ENCODE measurements at places on chromosomes 5 and 9.

DNA sequence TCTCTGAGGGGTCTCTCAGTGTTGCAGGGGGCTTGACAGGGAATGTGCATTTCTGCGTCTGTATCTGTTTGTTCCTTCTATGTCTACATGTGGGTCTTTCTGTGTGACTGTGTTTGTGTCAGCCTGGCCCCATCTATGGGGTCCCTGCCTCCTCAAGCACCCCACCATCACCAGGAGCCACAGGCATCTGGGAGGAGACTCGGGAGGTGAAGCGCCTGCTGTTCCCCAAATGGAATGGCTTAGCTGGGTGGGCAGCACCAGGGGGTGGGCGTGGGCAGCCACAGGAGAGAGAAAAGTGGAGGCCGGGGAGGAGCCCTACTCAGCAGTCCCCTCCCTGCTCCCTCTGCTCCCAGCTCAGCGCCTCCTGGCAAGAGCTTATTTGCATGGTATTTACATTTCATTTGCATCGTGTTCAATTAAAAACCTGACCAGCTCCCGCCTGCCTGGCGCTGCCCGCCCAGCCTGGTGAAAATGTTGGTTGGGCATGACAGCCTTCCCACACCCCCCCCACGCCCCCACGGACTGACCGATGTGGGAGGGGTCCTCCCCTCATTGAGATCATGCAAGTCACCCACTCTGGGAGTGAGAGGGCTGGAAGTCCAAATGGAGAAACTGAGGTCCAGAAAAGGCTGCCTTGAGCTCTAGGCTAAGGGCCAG is 50.5 kb downstream of the CXXC5 start:
- DNase-seq = no peak

- no peak for DNase-seq
Measured at GRCh38 chr5:122391621-122392020, 79.6 kb downstream of the SNCAIP start.

GRCh38 chr5:87705876-87706275 is 293.1 kb upstream of the CCNH start:
- DNase-seq = no peak

DNA sequence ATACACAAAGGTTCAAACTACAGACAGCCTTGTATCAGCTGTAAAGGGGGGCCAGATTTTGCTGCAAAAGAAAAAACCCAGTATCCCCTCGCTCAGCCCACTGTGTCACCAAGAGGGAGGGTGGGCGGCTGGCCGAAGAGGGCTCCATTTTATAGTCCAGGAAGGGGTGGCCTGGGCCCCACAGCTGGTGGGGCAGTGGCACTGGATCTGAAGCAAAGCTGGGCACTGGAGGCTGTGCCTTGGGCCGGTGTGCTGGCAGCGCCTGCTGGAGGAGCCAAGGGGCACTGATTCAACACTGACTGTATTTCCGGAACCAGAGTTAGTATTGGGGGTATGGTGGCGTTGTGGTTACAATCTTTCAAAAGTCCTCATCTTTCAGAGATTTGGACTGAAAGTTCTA is 9.1 kb downstream of the BRD3 start:
- no peak for DNase-seq

GRCh38 chr5:96663608-96664007 is 1.4 kb downstream of the CAST start:
- no peak for DNase-seq

GRCh38 chr9:37692622-37693221 is 42.0 kb downstream of the FRMPD1 start:
- DNase-seq = no peak

GRCh38 chr9:83032065-83032625 is 30.8 kb downstream of the RASEF start:
- no peak for DNase-seq

DNA sequence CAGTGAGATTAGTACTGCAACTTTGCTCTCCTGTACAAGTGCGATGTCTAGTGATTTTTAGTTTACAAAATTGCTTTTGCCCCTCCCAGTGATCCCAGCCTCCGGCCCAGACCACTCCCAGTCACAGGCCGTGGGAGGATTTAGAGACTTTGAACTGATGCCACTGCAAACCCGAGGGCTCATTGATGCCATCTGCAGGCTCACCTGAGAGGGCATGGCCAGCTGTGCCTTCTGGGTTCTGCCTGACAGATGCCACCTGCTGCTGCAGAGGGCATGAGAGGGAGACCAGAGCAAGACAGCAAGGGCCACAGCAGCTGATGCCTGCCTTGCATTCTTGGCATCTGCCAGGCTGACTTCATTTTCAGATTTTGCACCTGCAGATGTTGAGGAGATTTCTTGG is 593.8 kb downstream of the CDK5RAP2 start:
- DNase-seq = no peak

DNA sequence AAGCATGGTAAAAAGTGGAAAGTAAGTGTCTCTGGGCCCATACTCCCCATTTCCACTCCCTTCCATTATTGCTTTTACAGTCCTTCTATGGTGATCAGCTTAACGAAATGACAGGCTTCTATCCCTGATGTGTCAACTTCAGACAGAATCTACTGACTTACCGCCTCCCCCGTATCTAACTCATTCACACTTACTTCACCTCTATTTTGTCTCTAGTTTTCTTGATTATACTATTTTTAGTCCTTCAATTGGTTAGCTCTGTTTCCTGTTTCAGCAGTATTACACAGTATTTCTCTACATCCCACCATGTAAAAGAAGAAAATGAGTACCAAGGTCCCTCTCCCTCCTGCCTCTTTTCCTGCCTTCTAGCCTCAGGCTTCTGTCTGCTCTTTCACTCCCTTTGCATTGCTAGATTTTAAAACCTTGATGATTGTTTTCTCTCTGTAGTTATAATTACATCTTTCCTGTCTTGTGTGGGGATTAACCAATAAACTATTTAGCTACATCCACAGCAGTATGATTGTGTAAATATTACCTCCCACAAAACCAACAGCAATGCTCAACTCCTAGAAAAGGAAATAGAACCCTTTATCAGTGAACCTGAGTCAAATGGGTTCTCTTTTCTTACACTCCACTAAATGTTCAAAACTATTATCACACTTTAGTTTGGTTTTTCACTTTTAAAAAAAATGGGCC is 53.4 kb downstream of the GNAQ start:
- no peak for DNase-seq

GRCh38 chr9:3464033-3464638 is 61.7 kb downstream of the RFX3 start:
- DNase-seq = no peak

DNA sequence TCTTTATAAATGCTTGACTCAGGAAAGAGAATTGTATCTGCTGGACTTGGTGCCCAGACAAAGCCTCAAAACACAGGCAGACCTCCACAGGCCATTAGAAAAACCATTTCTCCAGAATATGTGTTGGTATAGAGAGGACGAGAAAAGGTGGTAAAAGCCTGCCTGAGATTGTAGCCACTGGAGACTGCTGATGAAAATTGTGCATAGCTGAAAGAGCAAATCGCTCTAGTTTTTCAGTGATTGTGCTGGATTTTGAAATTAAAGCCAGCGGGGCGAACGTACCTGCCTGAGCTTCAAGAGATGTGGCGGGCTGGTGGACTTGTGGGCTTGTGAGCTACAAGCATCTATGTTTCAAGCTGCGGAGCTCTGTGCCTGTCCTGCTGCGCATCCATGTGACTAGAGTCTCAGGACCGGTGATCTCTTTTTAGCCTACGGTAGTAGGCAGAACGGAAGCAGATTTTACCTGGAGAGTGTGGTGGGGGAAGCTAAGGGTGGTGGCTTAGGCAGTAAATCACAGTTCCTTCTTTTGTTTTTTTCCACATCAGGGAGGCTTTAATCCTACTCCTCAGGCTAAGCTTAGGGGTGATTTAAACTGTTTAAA is 193.6 kb downstream of the SREK1 start:
- DNase-seq = no peak

GRCh38 chr9:131675437-131676022 is 64.3 kb downstream of the RAPGEF1 start:
- DNase-seq = no peak

DNA sequence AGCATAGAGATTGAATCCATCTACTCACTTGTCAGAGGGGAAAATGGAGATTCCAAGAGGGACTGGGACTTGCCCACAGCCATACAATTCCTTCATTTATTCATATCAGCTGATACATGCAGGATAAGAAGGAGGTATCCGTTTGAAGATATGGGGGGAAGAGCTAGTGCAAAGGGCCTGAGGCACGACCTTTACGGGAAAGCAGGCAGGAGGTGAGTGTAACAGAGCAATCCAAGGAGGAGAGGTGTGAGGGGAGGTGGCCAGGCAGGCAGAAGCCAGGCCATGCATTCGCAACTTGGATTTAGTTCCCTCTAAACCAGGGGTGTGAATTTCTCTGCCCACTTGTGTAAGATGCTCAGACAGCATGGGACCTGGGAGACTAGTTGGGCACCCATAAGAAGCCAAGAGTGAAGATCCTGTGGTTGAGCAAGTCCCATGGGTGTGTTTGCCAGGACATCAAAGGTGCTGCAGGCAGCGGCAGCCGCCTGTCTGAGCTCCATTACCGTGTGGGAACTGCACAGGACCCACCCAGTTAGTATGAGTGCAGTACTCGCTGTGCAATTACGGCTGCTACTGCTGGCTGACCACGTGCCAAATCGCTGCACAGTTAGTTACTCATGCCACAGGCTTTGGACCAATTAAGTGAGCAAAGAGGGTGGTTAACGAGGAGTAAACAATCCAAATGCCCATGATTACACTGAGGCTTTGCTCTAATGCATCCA is 31.4 kb upstream of the FAT2 start:
- no peak for DNase-seq

DNA sequence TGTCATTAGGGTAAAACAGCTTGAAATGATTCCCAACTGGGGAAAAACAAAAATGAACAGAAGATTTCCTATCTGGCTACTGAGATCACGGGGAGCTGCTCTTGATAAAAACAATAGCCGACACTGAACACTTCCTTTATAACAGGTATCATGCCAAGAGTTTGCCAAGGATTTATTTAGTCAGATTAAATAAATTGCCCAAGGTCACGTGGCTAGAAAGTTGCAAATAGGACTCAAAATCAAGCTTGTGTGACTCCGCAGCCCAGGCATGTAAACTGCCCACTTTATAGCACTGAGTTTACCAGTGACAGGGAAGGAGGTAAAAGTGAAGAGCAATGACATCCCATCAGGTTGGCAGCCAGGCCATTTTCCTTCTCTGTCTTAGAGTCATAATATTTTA is 120.7 kb upstream of the ZNF618 start:
- DNase-seq = no peak

DNA sequence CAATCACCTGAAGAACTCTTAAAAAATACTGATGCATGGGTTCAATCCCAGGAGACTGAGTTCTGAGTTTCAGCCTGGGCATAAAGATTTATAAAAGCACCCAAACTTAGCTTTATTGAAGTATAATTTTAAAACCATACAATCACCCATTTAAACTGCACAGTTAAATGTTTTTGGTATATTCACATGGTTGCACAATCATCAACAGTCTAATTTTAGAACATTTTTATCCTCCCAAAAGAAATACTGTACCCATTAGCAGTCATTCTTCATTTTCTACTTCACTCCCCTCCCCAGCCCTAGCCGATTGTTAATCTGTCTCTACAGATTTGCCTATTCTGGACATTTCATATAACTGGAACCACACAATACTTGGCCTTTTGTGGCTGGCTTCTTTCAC is 141.7 kb downstream of the ARSB start:
- DNase-seq = no peak

GRCh38 chr5:126527892-126528291 is 67.1 kb downstream of the ALDH7A1 start:
- no peak for DNase-seq

- DNase-seq = no peak
Measured at GRCh38 chr9:89621031-89621430, 16.2 kb downstream of the GADD45G start.

- DNase-seq = no peak
Measured at GRCh38 chr5:147805030-147805454, 22.5 kb upstream of the JAKMIP2 start.

DNA sequence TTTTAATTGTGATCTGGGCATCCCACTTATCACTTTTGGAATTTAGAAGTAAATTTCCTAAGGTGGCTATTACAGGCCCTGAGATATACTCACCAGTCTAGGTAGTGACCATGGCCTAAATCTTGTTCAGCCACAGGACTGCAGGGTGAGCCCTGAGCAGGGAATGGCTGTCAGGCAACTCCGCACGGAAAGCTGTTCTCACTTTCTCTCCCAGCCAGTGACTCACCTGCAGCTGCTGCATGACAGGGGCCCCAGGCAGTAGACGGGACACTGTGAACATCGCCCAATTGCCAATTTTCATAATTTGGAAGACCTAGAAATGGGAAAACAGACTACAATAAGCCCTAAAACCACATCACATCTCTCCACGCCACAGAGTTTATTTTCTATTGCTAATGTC is 69.6 kb upstream of the TAF1L start:
- DNase-seq = no peak

DNA sequence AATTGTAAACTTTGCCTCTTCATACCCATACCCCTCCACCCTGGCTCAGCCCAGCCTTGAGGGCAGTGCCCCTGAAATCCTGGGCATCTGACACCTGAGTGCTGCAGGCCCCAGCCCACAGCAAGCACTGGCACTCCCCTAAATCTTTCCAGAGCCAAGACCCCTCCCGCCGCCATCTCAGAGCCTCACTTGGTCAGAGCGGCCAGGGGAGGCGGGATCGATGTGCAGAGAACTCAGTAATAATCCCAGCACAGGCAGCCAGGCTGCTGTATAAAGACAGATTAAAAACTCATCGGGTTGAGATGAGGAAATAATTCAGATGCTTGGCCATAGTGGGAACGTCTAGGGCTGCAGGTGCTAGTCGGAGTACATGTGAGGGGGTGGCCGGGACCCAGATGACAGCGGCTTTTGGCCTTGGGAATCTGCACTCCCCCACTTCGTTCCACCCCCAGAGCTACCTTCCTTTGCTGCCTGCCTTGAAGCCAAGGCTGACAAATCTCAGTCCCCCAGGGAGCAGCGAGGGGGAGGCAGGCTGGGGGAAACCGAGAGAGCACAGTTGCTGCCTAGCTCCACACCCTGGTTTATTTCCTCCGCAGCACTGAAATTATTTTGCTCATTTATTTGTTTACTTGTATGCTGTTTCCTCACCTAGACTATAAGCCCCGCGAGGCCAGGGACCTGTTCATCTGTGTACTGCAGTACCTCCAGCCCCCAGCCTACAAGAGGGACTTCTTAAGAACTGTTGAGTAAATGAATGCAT is 19.5 kb upstream of the ARAP3 start:
- no peak for DNase-seq

DNA sequence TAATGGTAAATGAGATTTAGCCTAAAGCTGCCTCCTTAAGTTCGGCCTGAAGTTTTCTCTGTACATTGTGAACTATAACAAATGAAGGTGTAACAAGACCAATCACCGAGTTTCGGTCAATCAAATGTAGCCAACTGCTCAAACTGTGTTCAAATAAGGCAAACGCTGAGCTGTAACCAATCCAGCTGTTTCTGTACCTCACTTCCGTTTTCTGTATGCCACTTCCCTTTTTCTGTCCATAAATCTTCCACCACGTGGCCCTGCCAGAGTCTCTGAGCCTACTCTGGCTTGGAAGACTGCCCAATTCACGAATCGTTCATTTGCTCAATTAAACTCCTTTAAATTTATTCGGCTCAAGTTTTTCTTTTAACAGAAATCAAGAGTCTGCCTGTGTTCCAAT is 193.5 kb upstream of the KLF9 start:
- DNase-seq = no peak

- no peak for DNase-seq
Measured at GRCh38 chr5:179912386-179912785, 4.7 kb upstream of the TBC1D9B start.

Data from activated T-cell treated with anti-CD3 and anti-CD28 coated beads for 48 hours (primary cell).